ENCODE measurements at places on chromosomes 13 and 19.

GRCh38 chr13:72462726-72463125, 264.7 kb downstream of the MZT1 start:
- DNase-seq, result no peak

DNA sequence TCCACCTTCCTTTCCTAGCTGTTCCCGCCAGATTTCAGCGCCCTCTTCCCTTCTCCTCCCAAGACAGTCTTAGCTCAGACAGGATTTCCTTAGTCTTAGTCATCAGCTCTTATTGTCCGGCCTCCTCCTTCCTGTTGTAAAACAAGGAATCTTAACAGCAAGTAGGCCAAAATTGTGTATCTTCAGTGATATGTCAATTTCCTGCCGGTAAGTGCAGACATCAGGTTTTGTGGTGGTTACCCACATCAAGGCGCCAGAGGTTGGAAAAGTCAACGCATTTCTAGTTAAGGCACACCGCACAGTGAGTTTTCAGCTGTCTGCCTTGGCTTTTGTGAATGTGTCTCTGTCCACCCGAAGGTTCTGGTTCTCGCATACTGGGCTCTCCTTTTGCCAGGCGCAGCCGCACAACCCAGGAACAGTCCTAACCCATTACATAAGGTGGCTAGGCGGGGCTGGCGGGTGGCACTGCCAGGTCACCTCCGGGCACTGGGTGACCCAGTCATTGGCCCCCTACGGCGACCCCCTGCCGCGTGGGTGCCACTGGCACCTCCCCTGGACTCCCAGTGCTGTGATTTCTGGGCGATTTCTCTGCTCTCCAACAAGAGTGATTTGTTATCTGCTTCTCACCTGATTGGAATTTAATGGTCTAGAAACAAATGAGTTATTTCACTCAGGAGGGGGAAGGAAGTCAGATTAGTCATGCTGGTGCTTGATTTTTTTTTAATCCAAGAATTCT, 12.9 kb downstream of the COL4A2 start:
- DNase-seq, result peak; percentile 25

DNA sequence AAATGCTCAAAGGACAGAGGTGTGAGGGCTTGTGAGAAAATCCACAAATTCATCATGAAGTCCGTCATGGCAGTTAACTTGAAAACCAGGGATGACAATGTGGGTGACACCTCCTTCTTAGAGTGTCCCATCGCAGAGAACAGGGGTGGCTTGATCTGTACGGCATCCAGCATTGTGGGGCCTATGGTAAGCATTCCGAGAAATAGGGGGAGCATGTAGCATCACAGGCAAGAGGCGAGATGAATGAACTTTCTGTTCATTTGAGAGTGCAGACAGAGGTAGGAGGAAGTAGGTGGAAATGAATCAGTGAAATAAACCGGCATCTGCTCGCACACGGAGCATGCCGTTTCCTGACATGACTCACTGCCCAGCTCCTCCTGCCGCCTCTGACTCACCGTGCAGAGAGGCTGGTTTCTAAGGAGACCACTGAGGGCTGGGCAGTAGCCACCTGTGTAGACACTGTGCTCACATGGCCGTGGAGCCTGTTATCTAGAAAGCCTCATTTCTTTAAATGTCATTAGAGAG, 339.0 kb downstream of the RFC3 start:
- DNase-seq, result peak; percentile 59

GRCh38 chr13:86567119-86567518, 767.9 kb upstream of the SLITRK6 start:
- DNase-seq, result peak; percentile 45

DNA sequence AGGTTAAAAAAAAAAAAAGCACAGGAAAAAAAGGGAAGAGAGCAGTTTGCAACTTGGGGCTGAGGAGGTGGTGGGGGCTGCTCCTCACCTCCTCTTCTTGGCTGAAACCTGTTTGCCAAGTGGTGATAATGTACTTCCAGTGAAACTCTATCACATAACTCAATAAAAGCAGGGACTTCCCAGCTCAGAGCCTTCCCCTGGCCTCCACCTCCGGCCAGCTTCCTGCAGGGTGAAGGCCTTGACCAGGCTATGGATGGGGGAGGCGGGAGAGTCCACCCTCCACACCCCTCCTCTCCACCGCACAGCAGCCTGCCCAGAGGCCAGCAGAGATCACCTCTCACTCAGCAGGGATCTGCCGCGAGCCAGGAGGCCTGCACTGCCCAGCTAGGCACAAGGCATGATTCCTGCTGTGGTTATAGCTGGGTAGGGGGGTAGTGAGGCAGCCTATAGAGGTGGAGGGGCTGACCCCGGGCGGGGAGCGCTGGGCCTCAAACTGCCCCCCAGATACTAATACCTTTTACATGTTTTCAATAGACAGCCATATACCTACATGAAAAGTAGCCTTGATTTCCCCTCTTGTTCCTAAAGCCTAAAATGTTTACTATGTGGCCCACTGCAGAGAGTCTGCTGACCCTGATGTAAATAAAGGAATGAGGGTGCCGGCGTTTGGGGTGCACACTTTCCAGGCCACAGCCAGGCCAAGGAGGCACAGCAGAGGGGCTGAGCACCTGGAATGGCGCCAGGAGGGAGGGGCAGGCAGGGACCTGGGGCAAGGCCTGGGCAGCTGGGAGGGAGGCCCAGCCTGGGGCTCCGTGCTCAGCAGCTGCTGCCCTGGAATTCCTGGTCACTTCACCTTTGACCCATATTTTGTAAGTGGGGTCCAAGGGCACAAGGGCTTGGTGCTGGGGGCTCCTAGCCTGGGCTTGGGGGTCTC, 10.3 kb downstream of the ZNF787 start:
- DNase-seq, result no peak

GRCh38 chr19:41699231-41699967, 9.0 kb upstream of the CEACAM5 start:
- DNase-seq, result peak; percentile 20

DNA sequence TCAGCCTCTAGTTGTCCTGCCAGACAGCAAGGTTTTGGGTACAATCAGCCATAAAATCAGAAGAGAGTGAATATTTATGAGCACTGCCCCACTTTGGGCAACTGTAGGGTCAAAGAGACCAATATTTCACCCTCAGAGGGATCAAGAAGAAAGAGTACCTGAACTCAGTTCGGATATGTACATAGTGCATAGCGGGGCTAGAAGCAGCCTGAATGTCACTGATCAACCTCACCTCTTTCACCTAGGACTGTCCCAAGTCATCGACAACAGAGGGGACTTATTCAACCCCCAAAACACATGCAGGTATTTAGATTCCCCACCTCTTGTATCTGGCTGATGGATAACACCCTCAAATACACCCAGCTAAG, 446.9 kb downstream of the COG6 start:
- no peak for DNase-seq

GRCh38 chr13:76499891-76500290, 386.3 kb downstream of the KCTD12 start:
- no peak for DNase-seq

- no peak for DNase-seq
These were observed 3.2 kb downstream of the ZNF726 start for GRCh38 chr19:23917856-23918255.

DNA sequence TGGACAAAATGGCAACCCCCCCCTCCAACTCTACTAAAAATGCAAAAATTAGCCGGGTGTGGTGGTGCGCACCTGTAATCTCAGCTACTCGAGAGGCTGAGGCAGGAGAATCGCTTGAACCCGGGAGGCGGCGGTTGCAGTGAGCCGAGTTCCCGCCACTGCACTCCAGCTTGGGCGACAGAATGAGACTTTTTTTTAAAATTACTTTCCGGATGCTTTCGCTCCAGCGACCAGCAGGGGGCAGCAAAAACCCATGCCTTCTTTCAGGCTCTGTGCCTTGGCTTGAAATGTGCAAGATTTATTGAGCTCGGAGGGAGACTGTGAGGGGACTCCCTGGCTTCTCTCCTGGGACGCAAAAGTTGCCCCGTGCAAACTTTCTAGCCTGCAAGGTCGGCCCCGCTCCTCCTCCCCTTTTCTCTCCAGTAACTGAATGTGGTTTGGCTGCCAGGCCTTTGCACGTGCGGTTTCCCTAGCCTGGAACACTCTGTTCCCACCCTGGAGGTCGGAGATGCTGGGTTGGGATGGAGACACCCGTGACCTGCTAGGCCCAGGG, 61.4 kb upstream of the NFIC start:
- peak; percentile 76 for DNase-seq

- no peak for DNase-seq
These were observed 1563.2 kb upstream of the MIR17HG start for GRCh38 chr13:89784161-89784809.

DNA sequence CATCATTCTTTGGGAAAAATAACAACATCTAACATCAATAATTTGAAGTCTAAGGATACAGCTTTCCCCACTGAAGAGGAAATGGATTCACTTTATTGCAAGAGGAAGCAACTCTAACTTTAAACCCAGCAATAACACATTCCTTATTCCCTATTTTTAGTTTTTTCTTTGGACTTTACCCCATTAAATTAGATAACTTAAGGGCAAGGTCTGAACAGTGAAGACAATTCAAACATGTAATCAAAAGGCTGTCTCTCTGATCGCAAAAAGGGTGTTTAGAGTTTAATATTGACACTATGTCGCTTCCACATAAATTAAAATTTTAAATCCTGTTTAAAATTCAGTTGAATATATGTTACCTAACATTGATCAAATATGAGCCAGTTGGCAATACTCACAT, 10.1 kb downstream of the EDNRB start:
- no peak for DNase-seq

DNA sequence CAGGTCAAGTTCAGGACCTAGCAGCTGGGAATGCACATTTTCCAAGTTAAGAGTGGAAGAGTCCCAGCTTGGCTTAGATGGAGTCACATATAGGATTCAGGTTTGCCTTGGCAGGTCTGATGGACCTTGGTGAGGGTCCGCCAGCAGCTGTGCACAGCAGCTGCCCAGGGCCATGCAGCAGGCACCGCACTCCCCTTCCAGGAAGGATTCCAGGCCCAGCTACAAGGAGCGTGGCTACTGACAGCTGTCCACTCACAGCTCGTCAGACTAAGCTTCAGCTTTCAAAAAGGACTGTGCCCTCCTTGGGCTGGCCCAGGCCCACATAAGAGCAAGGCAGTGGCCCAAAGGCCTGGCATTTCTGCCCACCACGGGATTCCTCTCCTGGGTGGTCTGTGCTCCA, 68.4 kb downstream of the ALOX5AP start:
- no peak for DNase-seq

DNA sequence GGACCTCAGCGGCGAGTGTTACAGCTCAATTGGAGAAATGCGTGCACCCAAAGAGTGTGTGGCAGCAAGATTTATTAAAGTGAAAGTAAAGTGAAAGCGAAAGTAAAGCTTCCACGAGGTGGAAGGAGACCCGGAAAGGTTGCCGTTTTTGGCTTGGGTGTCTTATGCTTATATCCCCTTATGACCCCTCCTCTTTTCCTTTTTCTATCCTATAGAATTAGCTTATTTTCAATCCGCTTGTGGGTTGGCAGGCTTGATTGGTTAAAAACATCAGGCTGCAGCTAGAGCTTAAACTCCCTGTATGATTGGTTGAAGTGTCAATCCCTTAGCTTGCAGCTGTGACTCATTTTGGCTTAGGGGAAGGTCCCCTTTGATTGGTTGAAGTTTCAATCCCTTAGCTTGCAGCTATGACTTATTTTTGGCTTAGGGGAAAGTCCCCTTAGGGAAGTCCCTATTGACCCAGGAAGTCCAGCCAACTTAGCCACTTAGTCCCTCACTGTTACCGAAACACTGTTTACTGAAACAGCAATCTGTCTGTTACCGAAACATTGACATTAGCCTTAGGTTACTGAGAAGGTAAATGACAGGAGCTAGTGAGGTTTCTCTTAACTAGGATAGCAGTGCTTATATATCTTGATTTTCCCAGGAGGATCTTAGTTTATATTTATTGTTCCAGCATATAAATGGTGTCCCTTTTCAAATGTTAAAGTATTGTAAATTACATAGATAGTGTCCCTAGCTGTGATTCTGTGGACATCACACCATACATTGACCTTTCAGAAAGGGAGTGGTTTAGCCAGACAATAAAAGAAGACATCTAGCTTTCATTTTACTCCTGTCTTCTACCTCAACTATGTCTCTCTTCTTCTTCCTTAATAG, 575.8 kb downstream of the DACH1 start:
- no peak for DNase-seq

DNA sequence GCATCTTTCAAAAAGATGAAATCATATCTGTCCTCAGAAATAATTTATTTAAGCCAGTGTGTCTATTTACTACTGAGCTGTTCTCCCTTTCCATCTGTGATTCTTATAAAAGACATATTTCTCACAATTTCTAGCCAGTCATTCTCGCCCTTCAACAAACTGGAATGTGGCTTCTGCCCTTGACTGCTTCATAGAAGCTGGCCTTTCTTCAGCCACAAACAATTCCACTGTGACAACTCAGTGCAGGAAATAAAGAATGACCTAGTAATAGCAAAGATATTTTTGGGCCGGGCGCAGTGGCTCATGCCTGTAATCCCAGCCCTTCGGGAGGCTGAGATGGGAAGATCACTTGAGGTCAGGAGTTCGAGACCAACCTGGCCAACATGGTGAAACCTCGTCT, 655.5 kb downstream of the PCDH9 start:
- DNase-seq, result no peak

DNA sequence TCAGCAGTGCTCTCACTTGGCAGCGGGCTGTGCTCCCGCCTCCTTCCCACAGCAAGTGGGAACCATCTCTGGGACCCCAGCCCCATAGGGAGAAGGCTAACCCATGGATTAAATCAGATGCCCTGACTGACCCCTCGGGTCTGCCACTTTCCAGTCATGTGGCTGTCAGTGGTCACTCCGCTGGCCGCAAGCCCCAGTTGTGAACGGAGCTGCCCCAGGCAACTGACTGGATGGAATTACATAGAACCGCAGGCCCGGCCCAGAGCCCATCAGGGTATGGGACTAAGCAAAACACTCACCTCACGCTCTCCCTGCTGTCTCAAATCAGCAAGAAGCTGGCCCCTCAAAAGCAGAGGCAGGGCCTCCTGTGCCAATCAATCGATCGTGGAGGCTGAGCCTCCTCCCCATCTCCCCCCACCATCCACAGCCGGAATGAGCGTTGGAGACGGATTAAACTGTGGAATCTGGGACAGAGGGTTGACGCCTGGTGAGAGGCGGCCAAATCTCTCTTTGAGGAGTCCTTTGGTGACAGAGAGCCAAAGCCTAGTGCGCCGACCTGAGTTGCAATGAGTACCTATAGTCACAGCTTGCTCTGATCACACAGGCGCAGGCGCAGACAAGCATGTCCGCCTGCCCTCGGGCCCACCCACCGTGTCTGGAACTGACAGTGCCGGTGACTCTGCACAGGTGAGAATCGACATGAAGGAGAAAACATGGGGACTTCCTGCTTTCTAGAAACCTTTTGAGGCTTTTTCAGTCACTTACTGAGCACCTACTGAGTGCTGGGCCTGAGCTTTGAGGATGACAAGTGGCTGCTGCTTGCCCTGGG, 38.7 kb downstream of the PBX4 start:
- DNase-seq, result no peak

GRCh38 chr19:56398809-56399208, 5.3 kb upstream of the ZNF583 start:
- no peak for DNase-seq

- DNase-seq, result no peak
These were observed 112.1 kb downstream of the LACC1 start for GRCh38 chr13:43991773-43992201.

DNA sequence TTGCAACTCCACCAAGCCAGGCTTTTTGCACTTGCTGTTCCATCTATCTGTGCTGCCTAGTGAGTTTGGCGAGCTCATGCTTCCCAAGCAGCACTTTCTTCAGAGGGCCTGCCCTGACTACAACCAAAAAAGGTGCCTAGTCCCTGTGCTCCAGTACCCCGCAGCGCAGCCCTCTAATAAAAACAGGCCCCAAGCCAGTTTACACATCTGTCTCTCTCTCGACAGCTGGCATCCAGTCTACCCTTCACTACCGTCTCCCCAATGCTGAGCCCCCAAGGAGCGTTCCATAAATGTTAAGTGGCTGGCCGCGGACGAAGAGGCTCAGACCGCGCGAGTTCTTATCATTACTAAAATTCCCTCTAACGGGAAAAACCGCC, 512 bp downstream of the MED4 start:
- DNase-seq, result no peak
